ENCODE measurements at places on chromosomes 1 and 21.

DNA sequence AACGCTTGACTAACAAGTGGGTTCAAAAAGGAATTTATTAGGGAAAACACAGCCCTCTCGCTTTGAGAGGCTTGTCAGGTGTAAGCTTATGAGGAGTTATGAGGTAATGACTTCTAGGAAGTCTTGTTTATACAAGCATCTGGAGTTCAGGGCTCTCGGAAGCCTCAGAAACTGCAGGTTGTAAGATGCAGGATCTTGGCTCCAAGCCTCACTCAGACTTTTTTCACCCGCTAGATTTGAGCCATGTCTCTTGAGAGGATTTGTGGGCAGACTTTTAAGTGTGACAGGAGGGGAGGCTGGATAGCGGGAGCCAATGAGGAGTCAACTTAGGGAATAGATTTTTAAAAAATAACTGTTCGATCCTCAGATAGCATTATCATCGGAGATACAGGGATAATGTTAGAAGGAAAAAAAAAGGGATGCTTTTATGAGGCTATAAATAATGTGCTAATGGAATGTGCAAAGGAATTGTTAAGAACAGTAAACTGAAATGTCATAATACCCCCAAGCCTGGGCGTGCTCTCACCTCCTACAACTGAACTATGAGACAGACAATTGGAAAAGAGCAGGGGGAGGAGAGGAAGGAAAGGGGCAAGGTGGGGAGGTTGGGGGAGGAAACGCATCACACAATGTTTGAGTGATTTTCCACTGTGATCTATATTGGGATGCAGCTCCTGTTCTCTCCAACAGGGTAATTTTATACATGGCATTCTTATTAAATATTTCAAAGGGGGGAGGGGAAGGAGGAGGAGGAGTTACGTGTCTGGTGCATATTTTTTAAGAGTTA is 107.4 kb upstream of the ESRRG start:
- no peak for DNase-seq

DNA sequence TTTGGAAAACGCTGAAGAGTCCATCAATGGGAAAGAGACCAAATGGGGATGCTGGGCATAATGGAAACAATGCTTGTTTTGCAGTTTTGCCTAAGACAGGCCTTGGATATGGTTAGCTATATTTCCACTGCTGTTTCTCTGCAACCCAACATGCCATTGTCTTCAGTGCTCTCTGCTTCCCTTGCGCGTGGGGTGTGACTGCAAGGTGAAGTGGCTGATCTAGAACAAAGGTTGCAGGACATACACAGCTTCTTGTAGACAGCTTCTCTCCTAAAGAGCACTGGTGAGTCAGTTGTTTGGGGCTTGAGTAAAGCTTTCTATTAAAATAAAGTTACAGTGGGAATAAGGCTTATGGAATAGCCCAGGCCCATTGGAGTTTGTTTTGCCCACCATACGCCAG is 33.0 kb downstream of the RUNX1 start:
- DNase-seq: no peak

DNA sequence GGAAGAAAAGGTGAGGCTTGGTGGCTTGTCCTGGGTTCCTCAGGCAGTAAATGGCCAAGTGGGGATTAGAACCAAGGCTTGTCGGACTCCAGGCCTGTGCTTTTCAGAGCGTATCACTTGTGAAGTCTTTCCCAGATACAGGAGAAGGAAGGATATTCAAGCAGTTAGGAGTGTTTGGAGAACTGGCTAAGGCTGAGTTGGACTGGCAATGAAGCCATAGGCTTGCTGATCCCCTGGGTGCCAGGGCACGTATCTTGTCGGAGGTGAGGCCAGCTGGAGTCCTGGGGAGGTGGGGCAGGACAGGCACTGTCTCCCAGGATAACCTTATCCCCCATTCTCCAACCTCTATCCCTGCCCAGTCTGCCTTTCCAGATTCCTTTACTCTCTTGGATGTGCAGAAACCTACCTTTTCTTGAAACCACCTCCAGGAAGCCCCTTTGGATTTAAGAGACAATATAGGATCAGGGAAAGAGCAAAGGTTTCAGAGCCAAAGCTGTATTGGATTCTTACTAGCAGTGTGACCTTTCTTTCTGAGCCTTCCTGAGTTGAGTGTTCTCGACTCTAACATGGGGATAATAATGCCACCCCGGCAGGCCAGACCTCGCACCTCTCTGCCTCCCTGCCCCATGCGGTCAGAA is 18.2 kb downstream of the WNT4 start:
- no peak for DNase-seq

GRCh38 chr1:52825868-52826267 is 16.7 kb upstream of the ZYG11A start:
- no peak for DNase-seq

DNA sequence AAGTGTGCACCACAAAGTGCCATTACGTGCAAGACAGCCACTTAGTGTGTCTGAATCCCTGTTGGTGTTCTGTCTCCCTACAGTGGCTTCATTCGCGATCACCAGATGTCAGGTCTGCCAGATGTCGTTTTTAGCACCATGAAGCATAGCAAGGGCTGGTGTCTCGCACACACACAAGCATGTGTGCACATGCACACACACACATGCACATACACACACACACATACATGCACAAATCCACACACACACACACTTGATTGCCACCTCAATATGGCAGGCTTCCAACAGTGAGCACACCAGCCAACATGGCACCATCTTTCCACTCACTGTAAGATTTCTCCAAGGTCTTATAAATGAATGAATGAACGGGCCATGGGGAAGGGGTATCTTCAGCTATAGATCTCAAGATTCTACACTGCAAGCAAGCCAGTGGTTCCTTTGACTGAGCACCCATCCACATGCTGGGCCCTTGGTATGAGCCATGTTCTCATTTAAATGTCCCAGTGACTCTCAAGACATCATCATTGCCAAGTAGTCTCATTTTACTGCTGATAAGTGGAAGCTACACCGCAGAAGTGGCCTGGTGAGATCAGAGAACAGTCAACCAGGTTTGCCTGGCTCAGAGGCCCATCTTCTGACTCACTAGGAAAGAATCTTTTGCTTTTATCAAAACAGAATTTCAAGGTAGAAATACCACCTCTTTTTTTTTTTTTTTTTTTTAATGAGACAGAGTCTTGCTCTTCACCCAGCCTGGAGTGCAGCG is 84.9 kb downstream of the SIM2 start:
- DNase-seq: no peak

GRCh38 chr1:208239473-208240381 is 4.5 kb downstream of the PLXNA2 start:
- no peak for DNase-seq

DNA sequence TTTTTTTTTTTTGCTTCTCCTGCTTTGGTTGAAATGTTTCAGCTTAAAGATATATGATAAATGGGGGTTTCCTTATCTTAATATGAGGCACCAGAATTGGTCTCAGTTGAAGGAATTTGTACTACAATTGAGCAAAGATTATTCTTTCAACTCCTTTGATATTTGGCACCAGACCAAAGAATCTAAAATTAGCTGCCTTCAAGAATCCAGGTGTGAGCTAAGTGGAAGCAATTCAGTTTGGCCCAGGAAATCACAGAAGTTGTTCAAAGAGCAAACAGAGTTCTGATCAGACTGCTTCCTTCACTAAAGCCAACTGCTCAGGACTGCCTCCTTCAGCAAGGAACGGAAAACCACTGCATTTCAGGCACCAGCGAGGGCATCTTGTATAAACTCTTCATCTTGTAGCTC is 68.3 kb upstream of the BCAR3 start:
- DNase-seq: no peak

DNA sequence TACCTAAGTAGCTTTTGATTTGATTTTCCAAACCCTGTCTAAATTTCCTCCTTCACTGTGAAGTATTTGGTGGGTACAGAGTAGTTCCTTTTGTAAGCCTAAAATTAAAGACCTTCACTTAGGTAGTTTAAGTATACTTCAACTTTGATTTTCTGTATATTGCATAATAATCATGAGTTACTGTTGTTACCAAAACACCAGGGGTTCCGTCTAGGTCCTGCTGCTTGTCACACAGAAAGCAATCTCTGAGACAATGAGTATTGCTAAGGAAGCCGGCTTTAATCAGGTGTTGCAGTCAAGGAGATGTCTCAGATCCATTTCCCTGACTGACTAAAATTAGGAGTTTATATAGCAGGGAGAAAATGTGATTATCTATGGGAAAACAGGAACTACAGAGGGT is 15.3 kb downstream of the RPS6KC1 start:
- no peak for DNase-seq

- DNase-seq: no peak
Measured at GRCh38 chr1:59323879-59324278, 27.0 kb downstream of the FGGY start.

DNA sequence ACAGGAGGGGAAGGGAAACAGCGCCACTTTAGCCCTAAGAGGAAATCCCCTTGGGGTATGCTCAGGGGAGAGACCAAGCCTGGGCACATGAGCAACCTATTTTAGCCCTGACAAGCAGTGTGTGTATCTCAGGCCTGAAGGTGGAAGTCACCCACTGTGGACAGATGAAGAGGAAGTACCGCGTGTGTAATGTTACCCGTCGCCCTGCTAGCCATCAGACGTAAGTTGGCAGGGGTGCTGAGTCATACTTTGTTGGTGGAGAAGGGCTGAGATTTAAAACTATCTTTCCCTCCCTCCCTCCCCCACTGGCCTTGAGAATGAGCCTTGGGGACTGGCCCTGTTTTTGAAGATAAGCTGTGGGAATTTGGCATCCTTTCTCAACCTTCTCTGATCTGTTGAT is 11.2 kb downstream of the AGO1 start:
- no peak for DNase-seq

DNA sequence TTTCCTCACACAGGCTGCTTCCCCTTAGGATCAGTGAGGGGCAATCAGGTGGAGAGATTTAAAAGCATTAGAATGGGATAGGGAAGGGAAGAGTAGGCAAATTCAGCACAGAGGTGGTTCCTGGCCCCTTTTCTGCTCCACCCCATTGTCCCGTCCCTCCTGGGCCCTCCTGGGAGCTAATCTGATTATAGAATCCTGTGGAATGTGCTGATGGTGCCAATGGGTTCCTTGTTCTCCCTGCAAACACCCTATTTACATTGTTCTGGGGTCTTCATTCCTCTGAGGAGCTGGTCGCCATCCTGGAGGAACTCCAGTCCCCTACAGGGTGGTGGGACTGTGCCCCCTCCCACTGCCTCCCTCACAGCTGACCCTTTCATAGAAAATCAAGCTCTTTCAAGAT is 34.4 kb upstream of the LRP8 start:
- no peak for DNase-seq

DNA sequence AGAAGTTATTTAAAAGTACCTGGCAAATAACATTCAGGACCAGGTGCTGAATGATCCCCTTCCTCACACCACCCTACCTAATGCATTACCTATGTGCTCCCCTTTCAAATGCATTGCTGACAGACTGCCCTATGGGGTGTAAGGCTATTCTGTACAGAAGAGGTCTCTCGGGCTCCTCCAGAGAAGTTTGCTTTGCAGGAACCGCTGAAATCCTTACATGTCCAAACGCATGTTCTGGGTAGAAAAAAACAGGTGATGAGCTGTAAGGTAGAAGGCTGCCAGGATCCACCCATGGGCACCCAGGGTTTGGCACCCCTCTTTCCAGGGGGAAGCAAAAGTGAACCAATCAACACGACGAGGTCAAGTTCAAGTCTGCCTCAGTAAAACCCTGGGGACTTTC is 58.3 kb upstream of the TARBP1 start:
- no peak for DNase-seq

DNA sequence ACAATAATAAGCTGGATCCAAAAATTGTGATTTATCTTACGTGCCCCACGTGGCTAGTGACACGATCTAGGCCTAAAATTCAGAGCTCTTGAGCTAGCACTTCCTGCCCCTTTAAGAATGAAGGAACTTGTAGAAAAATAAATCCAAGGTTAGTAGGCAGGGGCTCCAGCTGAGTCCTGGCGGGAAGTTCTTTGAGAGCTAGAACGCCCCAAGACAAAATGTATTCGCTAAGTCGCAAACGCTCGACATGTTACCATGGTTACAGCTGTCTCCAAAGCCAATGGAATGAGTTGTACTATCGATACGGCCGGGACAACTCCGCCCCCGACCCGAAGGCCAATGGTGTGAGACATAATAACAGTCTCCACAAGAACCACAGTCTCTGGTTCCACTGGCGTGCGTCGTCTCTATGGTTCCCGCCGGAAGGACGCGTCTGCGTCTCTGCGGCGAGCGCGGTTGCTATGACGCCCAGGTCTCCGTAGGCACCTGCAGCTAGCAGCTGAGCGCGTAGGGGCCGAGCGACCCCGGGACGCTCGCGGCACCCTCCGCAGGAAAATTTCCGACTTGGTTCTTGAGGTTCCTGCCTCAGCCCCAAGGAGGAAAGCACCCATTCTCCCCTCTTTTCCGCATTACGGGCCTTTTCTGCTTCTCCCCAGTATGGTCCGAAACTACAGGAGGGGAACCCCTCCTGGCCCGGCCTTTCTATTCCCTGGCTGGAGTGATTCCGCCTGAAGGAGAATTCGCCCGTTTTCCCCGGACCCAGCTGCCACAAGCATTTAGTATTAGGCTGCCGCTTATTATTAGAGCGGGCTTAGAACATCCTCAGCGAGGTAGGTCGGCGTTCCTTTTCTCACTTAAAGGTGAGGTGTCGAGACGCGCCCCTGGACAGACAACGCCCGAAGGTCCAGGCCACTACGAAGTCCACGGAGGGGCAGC is at the start of gene CCDC30:
Gene CCDC30, plus strand, starts transcription at position 459 of the 936 bp plus-strand sequence. CDS start 17,266 bp downstream, outside the sequence.
- peak; percentile 89 for DNase-seq

DNA sequence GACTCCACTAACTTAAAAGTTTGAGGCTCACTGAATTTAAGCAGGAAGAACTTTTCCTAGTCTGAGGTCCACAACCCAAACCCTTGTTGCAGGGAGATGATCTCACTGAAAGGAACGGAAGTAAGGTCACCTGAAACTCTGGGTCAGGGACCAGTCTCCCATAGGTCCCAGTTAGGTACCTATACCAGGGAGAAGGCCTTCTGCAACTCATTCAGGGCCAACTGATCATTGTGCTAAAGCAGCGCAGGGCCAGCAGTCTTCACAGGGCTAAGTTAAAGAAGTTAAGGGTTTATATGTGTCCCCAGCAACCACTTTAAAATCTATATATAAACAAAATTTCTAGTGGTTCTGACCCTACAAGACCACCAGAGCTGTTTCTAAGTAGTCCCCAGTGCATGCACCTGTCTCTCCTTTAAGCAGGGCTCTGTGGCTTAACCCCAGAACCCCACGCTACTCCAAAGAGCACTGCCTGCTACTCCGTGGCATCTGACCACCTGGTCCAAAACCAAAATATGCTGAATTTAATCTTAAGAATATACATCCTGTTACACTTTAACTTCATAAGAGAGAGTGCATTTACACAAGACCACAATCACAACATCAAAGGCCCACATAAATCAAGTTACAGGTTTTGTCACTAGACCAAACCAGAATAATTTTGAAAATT is 2.8 kb downstream of the SRSF10 start:
- DNase-seq: no peak

- no peak for DNase-seq
Measured at GRCh38 chr1:31667065-31667785, 22.5 kb upstream of the PEF1 start.

- DNase-seq: no peak
Measured at GRCh38 chr1:211148366-211148765, 14.4 kb upstream of the KCNH1 start.
